Nephron progenitor cell (in vitro differentiated cells): ENCODE measurements at places on chromosomes 5 and 9.

DNA sequence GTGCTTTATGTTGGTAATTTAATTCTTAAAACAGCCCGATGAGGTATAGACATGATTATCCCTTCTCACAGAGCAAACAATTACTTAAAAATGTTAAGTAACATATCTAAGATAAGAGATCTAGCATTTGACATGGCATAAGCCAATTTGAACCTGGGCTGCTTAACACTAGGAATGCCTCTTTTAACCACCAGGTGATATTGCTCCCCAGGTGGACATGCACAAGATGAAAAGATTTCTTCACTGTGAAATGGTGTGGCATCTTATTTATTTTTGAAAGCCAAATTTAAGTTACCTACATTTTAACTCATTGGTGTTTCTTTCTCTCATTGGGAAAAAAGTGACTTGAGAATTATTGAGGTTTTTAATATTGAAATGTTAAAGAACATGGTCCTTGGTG, 15.8 kb upstream of the LRRC70 start:
- DNase-seq, result no peak

- no peak for DNase-seq
These were observed 44.3 kb downstream of the GLRA1 start for GRCh38 chr5:151880324-151880723.

DNA sequence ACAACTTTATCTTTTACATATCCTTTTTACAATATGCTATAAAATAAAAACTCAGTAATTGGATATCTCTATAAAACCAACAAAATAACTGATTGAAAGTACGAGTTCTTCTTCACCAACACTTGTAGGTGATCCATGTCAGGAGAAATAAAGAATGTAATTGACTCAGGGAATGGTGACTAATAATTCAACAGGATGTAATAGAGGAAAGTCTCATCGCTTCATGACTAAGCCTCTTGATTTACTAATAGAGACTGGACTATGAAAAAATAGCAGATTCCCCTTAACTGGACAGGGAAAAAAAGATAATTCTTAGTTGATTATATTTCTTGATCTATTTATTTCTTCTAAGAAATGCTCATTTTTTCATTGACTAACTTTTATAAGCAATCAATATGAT, 507.7 kb upstream of the PTGER4 start:
- DNase-seq, result no peak

- DNase-seq, result no peak
These were observed 3.2 kb downstream of the ATOSB start for GRCh38 chr9:35112257-35113020.

- no peak for DNase-seq
These were observed 21.4 kb downstream of the ABL1 start for GRCh38 chr9:130856474-130856873.

- no peak for DNase-seq
These were observed 74.4 kb downstream of the SLC28A3 start for GRCh38 chr9:84266087-84266561.

DNA sequence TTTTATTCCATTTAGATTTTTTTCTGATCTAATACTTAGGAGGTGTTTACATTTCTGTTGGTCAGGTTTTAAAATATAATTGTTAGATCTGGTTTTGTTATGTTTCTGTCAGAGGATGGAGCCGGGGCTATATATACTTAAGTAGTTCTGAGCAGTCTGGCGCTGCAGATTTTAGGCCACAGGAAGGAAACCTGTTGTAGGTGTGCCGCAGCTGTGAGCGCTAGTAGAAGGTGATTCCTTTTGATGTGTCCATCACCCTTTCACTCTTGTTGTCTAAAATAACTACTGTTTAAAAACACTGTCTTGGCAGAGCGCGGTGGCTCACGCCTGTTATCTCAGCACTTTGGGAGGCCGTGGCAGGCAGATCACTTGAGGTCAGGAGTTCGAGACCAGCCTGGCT, 17.0 kb downstream of the ZBTB34 start:
- no peak for DNase-seq

GRCh38 chr9:133961226-133962165, 30.6 kb downstream of the VAV2 start:
- DNase-seq, result no peak

DNA sequence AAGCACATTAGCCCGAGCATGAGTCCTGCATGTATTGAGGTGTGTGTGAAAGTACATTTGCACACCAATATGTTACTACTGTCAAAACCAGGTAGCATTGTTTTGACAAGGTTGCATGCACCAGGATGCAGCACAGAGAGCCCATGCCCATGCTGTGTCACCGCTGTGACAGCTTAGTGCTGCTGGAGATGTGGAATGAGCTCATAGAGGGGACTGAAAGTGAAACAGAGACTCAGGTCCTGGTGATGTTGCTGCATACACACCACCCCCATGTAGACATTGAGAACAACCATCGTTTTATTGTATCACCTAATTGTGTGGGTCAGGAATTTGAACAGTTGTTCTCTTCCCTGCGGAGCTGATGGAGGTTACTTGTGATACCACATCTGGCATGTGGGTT, 53.0 kb downstream of the GADD45G start:
- DNase-seq, result no peak

- DNase-seq, result no peak
These were observed 120.2 kb downstream of the ENTREP1 start for GRCh38 chr9:69445251-69445650.

- DNase-seq, result no peak
These were observed 76.6 kb downstream of the GOLM1 start for GRCh38 chr9:86022687-86023266.

- no peak for DNase-seq
These were observed 24.2 kb downstream of the TRIO start for GRCh38 chr5:14167211-14167845.

- DNase-seq, result no peak
These were observed 28.4 kb upstream of the IRX4 start for GRCh38 chr5:1910861-1911772.

- DNase-seq, result no peak
These were observed 3.4 kb downstream of the FNBP1 start for GRCh38 chr9:130039528-130040147.

DNA sequence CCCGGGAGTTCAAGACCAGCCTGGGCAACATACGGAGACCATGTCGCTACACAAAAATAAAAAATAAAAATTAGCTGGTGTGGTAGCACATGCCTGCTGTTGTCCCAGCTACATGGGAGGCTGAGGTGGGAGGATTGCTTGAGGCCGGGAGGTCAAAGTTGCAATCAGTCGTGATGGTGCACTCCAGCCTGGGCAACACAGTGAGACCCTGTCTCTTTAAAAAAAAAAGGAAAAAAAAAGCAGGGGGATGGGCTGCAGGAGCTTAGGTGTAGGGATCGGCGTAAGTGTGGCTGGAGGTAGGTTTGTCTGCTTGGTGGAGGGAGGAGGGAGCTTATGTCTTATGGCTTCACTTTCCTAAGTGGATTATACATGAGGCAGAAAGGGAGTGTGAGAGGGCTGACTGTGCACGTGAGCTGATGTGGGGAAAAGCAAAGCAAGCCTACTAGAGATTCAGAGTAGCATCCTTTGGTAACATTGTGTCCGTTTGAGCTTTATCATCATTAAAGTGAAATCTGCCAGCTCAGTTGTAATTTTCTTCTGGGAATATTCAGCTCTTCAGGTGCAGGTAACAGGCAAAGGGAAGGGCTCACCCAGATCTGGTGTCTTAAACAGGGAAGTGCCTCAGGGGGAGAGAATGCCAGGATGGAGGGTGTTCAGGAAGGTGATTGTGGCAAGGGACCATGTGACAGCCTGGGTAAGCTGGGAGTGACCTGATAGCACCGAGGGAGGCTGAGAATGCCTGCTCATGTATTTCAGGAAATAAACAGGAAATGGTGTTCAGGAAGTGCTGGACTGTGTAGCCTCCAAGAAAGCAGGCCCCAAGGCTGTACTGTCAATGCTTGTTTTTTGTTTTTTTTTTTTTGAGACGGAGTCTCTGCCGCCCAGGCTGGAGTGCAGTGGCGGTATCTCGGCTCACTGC, 17.6 kb upstream of the SETX start:
- no peak for DNase-seq

DNA sequence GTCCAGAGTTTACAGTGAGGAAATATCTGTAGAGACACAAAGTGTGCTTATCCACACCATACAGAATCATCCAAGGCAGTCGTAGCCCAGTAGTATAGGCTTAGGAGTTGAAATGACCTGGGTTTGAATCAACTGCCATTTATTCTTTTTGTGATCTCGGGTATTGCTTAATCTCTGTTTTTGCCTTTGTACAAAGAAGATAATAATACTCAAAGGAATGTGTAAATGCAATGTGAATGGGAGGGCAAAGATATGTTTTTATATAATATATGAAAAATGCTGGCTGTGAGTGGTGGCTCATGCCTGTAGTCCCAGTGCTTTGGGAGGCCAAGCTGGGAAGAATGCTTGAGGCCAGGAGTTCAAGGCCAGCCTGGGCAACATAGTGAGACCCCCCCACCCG, 141.1 kb downstream of the SPATA31D1 start:
- DNase-seq, result no peak
